Forelimb muscle (tissue), 1 donor: ENCODE measurements at places on chromosomes 2 and 18.

DNA sequence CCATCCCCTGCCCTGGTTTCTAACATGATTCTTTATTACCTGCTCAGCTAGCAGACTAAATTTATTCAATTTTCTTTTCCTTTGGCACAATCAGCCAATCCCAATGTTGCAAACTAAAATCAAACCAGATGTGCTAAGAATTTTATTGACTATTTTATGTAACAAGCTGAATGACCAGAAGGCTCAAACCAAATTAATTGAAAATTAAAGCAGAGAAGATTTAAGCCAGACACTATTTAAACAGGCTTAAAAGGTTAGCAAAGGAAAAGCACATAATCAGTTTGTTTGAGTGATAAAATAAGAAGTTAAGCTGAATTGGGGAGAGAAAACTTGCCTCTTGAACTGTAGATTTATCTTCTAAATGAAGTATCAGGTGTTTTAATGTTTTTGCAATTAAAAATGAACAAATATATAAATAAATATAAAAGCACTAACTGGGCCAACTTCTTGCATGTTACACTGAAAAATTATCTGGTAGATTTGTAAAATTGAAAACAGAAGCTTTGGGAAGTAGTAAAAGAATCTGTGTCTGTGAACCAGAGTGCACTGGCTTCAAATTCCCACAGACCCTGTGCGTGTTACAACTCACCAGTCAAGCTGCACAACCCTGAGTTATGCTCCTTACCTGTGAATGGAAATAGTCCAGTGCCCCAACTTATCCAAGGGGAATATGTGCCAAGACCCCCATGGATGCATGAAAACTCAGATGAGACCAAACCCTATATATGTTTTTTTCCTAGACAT lies 283.4 kb downstream of the CNTNAP5 start:
- no peak for DNase-seq

DNA sequence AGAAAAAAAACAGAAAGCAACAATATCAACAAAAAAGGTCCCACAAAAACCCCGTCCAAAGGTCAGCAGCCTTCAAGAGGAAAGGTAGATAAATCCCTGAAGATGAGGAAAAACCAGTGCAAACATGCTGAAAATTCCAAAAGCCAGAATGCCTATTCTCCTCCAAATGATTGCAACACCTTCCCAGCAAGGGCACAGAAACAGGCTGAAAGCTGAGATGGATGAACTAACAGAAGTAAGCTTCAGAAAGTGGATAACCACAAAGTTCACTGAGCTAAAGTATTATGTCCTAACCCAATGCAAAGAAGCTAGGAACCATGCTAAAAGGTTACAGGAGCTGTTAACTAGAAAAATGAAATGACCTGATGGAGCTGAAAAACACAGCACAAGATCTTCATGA lies 226.4 kb upstream of the DSEL start:
- DNase-seq: no peak

DNA sequence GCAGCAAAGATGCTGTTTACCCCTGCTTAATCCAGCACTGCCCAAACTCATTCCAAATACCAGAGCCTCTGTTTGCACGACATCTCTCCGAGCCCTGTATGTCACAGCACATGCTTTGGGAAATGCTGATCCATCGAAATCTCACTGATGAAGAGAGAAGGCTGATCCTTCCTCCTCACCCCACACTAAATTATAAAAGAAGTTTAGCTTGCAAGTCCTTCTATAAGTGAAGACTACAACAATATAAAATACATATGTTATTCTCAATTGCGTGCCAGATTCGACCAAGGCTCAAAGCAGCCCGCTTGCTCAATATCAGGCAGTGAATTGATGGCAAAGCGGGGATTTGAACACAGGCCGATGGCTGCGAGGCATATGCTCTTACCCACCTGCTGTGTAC lies 30.7 kb upstream of the SLC35F6 start:
- DNase-seq: no peak

DNA sequence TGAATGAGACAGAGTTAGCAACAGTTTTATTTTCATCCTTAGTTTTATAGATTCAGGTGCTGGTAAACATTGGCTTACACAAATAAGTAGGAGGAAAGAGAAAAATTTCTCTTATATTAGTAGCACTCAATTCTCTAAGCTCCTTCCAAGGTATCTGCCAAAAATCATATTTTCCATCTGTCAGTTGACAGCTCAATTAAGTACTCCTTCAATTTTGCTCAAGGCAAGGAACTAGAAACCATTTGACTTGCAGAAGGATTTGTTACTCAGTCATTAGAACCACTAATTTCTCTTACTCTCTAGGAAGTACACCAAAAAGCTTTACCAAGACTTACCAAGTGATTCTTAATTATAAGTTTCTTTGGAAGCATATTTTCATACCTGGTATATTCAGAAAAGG lies 101.4 kb upstream of the ATP8B1 start:
- no peak for DNase-seq
